IPS DF 6.9 (cell line): ENCODE measurements at places on chromosomes 6 and 20.

GRCh38 chr6:41682056-41682477, 43.8 kb downstream of the MDFI start:
- H3K36me3 ChIP-seq, result no peaks in the 10 kb centered on the region
- no peak overlapping the region for H3K4me3 ChIP-seq
- DNase-seq, result peak; percentile 88
- H3K4me1 ChIP-seq, result no peaks in the 10 kb centered on the region; the same call in 1 of the 2 replicates

DNA sequence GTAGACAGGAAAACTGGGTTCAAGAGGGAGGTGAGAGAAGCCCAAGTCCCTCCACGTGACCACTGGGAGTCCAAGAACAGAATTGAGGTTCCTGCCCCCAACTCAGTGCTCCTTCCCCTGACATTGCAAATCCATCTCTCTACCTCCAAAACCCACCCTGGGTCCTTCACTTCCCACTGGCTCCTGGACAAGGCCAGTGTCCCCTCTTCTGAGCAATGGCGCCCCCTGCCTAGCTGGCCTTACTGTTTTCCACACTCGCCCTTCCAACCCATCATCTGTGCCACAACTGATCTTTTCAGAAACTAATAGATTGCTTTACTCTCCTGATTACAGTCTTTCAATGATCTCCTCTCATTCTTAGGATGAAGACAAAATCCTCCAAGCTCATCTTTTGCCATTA, 200.3 kb downstream of the ANKRD60 start:
- no peaks in the 10 kb centered on the region; the same call in 1 of the 2 replicates for H3K27me3 ChIP-seq
- no peak overlapping the region for H3K27ac ChIP-seq
- H3K4me3 ChIP-seq, result no peak overlapping the region

DNA sequence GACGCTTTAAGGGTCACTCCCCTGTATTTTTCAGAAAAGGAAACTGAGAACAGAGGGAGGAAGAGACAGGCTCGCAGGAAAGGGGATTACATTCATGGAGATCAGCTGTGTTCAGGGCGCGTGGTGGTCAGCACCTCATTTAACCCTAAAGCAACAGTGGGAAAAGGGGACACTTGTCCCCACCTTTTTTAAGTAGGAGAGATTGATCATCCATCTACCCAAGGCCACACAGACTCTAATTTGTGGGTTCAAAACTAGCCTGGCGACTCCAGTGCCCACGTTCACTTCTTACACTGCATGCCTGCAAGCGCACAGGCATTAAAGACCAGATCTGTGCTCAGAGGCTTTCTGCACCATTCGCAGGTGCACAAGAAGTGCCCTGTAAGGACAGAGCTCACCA, 167.9 kb upstream of the SNX9 start:
- no peaks in the 10 kb centered on the region; the same call in 1 of the 2 replicates for H3K4me1 ChIP-seq
- H3K27me3 ChIP-seq, result no peaks in the 10 kb centered on the region
- no peak for DNase-seq
- H3K27ac ChIP-seq, result no peak overlapping the region
- no peaks in the 10 kb centered on the region for H3K36me3 ChIP-seq

DNA sequence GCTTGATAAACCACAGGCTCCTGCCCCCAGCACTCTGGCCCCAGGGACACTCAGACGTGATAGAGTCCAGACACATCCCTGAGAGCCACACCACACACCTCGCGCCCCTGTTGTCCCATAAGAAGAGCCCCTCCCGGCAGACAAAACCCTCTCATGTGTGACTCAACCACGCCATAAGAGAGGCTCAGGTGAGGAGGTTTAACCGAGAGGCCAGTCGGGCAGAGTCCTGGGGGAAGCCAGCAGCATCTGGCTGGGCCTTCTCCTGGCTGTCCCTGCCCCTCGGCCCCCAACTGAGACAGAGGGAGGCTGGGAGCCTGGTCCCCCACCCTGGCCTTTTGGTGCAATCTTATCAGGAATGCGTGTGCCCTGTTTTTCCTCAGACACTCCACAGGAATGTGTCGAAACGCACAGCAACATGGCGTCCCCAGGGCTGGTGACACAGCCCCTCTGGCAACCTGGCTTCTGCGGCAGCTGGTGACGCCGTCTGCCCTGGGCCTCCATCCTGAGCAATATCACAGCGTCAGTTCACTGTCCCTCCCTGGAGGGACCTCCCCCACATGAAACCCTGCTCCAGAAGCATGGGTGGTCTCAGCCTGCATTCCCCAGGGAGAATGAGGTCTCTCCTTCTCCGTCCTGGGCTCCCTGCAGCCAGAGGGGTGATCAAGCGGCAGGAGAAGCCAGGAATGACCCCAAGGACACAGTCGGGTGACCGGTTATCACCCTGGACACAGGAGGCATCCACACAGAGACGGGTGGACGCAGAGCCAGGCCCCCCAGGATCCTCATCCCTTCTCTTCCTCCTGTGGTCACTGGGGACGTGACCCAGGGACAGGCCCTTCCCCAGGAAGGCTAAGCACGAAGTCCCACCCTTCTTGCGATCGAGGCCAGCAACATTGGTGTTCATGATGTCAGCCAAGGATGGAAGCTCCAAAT, 156.6 kb upstream of the AFDN start:
- no peak overlapping the region for H3K27ac ChIP-seq
- no peaks in the 10 kb centered on the region for H3K36me3 ChIP-seq
- no peak overlapping the region for H3K4me3 ChIP-seq
- no peaks in the 10 kb centered on the region for H3K27me3 ChIP-seq

- H3K27ac ChIP-seq, result no peak overlapping the region
- H3K27me3 ChIP-seq, result no peaks in the 10 kb centered on the region
- no peak overlapping the region for H3K4me3 ChIP-seq
- DNase-seq, result no peak
Measured at GRCh38 chr6:163998496-163998895, 584.0 kb downstream of the QKI start.

GRCh38 chr20:19298652-19299051, 86.2 kb downstream of the SLC24A3 start:
- no peak overlapping the region for H3K27ac ChIP-seq
- 0 out of 2 replicates have a peak, but pooled peaks cover 1% of the 10 kb centered on the region for H3K4me1 ChIP-seq
- no peak for DNase-seq
- H3K4me3 ChIP-seq, result no peak overlapping the region

GRCh38 chr6:111274593-111275217, 187.4 kb downstream of the SLC16A10 start:
- no peak for DNase-seq
- H3K4me1 ChIP-seq, result no peaks in the 10 kb centered on the region
- H3K36me3 ChIP-seq, result peaks cover 8% of the 10 kb centered on the region; the same call in 1 of the 2 replicates
- H3K27me3 ChIP-seq, result no peaks in the 10 kb centered on the region
- H3K27ac ChIP-seq, result no peak overlapping the region

- H3K27ac ChIP-seq, result no peak overlapping the region
- no peaks in the 10 kb centered on the region for H3K36me3 ChIP-seq
- peaks cover 9% of the 10 kb centered on the region for H3K4me1 ChIP-seq
- DNase-seq, result no peak
Measured at GRCh38 chr6:156850353-156850752, 73.2 kb downstream of the ARID1B start.

- no peak overlapping the region for H3K27ac ChIP-seq
- no peak overlapping the region for H3K4me3 ChIP-seq
- no peaks in the 10 kb centered on the region; the same call in 1 of the 2 replicates for H3K36me3 ChIP-seq
Measured at GRCh38 chr6:135189344-135189743, 8.2 kb downstream of the MYB start.
